Type B pancreatic cell (in vitro differentiated cells): ENCODE measurements at places on chromosomes 4 and X.

DNA sequence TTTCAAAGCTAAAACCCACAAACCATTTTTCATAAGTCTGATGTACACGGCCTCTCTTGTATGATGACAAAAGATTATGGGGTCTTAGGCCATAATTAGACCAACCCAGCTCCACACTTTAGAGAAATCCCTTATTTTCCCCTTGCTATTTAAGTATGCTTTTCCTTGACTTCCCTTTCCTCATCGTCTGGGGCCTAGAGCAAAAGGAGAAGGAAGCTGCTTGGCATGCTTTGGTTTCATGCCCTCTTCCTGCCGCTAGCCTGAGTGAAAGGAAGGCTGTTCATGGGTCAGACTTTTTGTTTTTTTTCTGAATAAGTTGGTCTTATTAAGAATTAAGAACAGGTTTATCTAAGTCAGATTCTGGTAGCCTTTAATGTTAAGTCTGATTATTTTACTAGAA, 10.6 kb upstream of the RASGEF1B start:
- DNase-seq, result no peak

DNA sequence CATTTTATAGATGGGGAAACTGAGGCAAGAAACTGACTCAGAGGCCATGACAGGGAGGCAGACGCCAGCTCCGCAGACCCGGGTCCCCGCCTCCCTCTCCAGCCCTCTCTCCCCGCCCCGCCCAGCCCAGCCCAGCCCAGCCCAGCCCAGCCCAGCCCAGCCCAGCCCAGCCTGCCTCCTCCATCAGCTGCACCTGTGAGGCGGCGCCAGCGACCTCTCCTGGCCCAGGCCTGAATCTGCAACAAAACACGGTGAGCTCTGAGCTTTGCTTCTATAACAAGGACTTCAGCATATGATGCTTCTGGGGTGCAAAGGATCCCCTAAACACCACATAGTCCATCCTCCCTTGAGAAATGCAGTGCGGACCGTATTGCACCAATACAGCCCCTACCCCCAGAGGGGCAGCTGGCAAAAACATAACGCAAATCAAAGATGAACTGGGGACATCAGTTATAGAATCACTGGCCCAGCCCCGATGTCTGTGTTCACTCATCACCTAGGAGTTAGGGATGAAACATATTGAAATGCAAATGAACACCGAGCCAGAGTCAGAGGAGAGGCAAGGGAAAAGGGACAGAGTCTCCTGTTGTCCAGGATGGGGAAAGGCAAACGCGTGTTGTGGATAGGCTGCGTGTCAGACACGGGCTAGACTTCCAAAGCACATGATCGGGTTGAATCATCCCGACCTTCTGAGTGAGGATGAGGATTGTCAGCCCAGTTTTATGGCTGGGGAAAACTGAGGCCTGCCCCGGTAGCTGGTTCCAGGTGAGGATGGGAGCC, 216.1 kb upstream of the PSAPL1 start:
- DNase-seq, result no peak

GRCh38 chr4:139175646-139176301, 1.2 kb downstream of the ELF2 start:
- DNase-seq, result no peak

DNA sequence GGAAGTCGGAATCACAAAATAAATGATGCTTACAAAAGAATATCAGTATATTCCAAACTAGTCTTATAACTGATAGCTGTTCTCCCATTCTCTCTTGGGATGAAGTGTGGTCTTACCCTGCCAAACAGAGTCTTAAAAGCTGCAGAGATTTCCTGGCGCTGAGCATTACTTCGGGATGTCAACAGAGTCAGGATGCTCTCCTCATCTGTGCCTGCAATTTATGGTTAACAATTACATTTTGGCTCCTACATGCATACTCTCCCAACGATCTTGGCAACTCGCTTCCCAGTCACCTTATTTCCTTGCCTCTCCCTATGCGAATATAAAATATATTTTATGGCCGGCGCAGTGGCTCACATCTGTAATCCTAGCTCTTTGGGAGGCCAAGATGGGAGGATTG, 12.2 kb downstream of the ANXA5 start:
- no peak for DNase-seq

DNA sequence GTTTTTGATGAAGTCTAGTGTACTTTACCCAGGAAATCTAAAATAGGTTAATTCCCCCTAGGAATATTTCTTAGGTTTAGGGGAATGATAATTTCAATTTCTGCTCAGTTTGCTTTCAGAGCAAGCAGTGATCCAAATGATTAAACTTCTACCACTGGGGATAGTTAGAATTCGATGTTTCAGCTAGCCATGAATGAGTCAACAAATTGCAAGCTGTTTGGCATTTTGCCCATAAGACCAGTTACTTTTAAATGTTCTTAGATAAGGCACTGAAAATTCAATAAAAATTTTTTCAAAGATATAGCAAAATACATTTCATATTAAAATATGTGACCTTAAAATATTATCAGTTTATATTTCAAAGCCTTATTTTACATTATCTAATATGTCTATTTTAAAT, 993.6 kb downstream of the ARAP2 start:
- no peak for DNase-seq

DNA sequence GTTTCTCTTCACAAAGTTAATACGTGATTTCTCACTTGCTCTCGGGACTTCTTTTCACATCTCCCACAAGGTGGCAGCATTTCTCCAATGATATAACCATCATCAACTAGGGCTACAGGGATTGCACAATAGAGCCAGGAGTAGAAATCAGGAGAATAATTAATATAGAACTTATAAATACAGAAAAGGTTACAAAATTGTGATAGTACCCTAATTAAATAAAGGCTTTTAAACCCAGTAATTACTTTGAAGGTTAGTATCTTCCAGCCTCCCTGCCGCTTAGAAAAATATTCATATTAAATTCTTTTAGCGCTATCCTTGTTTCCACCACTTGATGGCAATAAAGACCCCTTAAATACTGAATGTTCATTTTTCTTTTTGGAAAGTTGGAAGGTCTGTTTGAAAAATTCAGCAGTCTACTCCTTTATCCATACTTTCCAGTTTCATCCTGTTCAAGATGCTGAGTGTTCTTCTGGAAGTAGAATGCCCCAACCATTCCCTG, 65.8 kb downstream of the RASGEF1B start:
- DNase-seq, result no peak

GRCh38 chr4:102139932-102140331, 205.3 kb downstream of the SLC39A8 start:
- no peak for DNase-seq

DNA sequence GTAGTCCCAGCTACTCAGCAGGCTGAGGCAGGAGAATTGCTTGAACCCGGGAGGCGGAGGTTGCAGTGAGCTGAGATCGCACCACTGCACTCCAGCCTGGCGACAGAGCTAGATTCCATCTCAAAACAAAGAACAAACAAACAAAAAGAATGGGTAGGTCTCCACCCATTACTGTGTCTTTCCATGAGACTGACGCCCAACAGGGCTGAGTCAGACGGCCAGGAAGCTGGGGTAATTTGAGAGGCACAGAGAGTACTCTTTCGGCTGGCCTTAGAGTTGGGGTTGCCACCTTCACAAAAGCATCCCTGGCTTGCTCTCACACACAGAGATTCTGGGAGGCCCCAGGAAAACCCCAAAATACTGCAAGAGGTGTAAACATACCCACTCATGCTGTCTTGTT, 72.0 kb upstream of the DHRSX start:
- no peak for DNase-seq

- DNase-seq, result no peak
These were observed 51.2 kb downstream of the DCX start for GRCh38 chrX:111360839-111361238.

DNA sequence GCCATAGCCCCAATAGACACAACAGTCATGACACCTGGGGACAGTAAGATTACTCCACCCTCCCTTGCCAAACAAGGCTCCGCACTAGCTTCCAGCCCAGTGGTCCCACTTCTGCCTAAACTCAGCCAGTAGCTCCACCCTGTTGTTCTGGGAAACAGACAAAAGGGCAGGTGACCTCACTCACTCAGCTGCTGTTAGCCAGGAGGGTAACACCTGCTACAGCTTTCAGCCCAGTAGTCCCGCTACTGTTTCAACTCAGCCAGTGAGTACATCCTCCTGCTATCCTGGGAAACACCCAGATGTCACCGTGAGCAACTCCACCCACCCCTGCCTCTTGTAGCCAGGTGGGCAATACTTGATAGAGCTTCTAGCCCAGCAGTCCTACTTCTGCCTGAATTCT, 162.7 kb upstream of the CPXCR1 start:
- no peak for DNase-seq

GRCh38 chr4:85933291-85933640, 426.6 kb downstream of the MAPK10 start:
- no peak for DNase-seq

DNA sequence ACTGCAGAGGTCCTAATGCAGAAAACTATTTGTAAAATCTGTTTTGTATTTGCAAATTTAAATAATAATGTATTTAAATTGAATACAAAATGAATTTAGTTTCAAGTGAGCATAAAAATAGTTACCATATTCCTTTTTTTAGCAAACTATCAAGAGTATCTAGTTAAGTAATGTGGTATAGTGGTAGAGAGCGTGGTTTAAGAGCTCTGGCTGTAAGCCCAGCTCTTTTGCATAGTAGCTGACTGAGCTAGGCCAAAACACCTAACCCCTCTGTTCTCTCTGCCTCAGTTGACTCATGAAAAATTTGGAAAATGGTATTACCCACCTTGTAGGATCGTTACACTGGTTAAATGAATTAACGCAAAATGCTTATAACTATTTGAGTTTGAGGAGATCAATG, 18.1 kb upstream of the ADAD1 start:
- no peak for DNase-seq

DNA sequence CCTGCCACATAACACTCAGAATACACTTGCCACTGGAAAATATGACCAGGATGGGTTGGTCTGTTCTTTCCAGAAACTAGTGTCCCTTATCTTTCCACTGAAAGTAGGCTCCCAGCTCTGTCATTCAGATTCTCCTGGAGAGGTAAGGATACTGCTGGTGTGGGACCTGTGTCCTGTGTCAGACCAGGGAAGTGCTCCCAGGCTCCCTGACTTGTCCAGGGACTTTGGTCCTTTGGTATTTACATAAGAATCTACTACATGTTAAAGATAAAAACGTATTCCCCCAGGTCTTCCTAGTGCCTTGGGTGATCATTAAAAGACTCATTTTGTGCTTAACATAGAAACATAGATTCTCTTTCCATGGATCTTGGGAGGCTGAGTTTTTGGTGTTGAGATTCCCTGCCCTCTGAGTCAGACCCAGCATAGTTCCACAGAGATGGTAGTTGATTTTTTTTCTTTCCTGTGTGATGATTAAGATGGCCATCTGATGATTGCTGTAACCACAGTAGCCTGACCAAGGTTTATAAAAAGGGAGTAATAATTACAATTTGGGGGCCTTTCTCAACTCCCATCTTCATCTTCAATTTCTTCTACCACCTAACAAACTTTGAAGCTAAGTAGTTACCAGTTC, 159.8 kb upstream of the JADE1 start:
- DNase-seq, result no peak

DNA sequence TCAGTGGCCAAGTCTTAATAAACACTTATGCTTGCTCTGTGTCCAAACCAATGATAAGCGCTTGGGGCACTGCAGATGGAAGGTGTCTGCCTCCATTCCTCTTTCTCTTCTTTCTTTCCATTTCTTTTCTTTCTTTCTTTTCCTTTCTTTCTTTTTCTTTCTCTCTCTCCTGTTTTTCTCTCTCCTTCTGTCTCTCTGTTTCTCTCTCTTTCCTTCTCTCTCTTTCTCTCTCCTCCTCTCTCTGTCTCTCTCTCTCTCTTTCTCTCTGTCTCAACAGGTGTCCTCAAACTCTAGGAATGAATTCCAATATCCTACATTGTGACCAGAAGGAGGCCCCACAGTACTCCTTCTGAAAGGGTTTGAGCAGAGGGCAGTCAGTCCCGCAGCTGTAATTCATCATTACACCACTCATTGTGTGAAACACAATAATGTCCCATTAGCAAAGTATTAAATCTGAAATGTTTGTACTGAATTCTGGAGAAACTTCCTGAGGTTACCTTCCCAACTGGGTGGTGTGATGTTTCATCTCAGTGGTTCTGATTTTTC, 66.5 kb upstream of the PAGE1 start:
- DNase-seq, result no peak

DNA sequence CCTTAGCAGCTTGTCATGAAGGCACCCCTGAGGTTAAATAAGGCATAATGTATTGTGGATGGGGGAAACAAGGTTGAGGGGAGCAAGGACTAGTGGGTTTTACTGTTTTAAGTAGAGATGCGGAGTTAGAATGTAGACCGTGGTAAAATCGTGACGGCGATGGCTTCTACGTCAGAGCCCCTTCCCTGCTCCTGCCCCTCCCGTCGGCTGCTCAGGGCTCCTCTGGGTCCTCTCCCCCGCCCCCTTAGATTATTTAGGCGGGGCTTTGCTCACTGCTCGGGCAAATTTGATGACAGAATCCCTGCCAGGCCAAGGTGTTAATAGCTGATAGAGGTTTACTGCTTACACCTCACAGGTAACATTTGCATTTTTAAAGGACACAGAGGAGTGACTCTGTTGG, 2.3 kb downstream of the FRMPD3 start:
- no peak for DNase-seq

- no peak for DNase-seq
These were observed 78.3 kb upstream of the STIM2 start for GRCh38 chr4:26782168-26782829.

GRCh38 chrX:154526901-154527675, 11.1 kb upstream of the FAM3A start:
- DNase-seq, result no peak

- DNase-seq, result no peak
These were observed 63.2 kb downstream of the PHEX start for GRCh38 chrX:22095286-22095685.

- DNase-seq, result no peak
These were observed 447.5 kb upstream of the PITX2 start for GRCh38 chr4:111070390-111070789.

- DNase-seq, result no peak
These were observed 107.4 kb downstream of the ADGRA3 start for GRCh38 chr4:22408474-22408873.

DNA sequence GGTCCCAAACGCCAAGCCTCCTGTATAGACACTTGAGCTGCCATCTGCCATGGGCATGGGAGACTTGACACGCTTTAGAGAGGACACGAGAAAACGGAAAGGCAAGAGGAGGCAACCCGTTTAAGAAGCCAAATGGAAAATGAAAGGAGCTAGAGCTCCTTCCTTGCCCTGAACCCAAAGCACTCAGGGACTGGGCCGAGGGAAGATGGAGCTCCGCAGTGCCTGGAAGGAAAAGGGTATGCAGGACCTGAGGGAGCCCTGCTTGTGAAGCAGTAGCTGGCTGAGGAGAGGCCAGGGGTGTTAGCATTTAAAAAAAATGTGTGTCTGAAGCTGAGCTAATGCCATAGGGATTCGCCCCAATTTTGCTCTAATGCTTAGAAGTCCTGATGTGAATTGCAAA, 15.1 kb downstream of the MCF2 start:
- no peak for DNase-seq

DNA sequence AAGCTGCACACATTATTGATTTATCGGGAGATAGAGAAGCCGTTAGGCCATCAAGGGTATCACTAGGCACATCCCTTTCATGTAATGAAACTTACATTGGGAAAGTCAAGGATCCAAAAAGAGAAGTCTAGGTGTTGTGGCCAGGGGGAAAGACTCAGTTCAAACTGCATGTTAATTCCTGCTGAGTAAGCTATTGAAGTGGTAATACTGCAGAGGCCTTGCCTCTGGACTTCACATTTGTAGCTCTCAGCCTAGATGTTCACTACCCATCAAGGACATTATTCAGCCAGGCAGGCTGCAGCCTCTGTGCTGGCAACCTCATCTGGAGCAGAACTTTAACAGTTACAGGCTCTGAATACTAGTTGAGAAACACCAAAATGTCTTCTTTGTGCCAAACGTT, 2094.5 kb upstream of the AGA start:
- no peak for DNase-seq
